ENCODE measurements at places on chromosomes 6 and 20.

DNA sequence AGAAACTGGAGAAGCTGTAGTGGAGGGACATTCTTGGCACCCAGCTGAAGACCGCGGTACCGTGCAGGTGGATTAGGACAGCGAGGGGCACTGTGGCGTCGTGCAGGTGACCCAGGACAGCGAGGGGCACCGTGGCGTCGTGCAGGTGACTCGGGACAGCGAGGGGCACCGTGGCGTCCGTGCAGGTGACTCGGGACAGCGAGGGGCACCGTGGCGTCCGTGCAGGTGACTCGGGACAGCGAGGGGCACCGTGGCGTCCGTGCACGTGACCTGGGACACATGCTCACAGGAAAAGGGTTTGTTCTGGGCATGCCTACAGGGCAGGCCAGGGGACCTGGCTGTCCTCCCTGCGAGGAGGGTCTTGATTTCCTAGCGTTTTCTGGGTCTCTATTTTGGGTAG lies 29.2 kb upstream of the SMOC2 start:
- DNase-seq: no peak

DNA sequence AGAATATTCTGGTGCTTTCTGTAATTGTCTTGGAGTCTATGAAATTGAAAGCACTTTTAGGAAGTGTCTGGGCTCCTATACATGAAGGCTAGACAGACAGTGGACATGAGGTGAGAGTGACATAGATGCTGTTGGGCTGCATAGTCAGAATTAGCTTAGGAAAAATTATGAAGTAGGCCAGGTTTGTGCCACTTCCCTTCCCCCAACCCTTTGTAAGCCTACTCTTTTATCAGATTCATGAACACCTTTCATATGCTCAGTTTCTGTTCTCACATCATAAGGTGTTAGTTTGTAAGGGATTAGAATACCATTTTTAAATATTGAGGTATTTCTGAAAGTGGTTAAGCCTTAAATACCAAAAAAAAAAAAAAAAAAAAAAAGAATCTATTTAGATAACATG lies 18.4 kb upstream of the SNPH start:
- no peak for DNase-seq

DNA sequence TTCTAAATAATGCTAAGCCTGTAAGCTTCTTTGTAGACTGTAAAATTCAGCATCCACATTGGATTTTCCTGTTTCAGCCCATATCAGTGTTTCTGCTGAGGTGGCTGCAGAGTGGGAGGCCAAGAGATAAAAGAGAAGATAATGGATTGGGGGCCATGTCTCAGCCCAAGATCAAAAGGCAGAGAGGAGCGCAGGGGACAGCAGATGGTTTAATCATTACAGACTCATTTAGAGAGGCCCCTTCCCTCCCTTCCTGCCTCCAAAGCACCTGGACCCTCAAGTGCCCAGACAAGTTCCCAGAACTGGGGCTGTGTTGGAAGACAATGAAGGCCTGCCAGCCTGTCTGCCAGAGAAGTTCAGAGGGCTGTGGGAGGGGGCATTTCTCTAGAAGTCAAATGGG lies 20.4 kb upstream of the CTNNBL1 start:
- DNase-seq: no peak

- DNase-seq: no peak
Measured at GRCh38 chr6:166578536-166579236, 7.8 kb downstream of the RAMACL start.

DNA sequence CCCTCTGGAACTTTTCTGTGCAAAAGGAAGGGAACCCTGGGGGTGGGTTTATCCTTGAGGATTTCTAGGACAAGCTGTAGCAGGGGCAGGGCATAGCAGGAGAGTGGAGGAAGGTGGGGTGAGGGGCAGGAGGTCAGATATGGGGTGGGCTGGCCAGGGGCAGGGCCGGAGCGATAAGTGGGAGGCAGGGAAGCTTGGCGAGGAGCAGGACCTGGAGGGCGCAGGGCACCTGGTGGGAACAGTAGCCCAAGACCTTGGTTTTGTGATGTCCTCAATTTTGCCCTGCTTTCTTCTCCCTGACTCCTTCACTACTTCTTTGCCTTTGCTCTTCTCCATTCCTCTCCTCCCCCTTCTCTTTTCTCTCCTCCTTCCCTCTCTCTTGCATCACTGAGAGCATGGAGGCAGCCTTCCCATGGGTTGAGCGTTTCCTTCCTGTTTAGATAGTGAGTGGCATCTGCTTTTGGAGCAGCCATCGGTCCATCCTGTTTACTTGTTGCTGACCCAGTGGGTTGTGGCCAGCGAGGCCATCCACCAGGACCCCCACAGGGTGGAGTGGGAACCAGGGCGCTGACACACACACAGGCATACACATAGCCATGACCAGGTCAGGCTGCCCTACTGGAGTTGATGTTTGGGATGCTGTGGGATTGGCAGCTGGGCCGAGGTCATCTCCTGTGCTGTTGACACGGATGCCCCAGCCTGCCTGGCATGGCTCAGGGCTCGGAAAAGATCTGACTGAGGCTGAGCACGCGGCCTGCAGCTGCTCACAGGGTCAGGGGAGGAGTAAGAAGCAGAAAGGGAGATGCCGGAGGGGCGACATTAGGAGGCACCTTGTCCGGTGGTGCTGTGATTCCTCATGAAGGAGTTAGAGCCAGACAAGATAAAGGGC lies 121.0 kb upstream of the RNF24 start:
- DNase-seq: no peak

Measured in large intestine (tissue), 12 donors.